ENCODE measurements at places on chromosomes 12 and 14.
A peak's percentile ranks its signal among the peaks of the same experiment; 100 is the strongest.

- DNase-seq: no peak
These were observed 34.6 kb upstream of the NFKBIA start for GRCh38 chr14:35438910-35439713.

DNA sequence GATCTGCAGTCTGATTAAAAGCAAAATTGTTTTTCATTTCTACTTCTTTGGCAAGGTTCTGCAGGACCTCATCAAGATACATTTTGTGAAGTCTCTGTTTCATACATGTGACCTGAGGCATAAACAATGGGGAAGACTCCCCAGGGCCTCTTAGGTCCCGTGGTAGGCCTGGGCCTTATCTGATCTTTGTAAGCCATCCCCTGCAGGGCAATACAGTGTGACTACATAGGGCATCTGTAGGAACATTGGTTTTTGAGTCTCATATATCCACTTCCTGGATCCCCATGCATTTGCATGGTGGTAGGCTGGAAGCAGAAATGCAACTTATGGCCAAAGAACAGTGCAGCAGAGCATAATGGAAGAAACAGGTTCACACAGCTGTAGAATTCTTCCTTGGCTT, 6.0 kb downstream of the FAR2 start:
- no peak for DNase-seq

- DNase-seq: no peak
These were observed 48.5 kb downstream of the TSPAN9 start for GRCh38 chr12:3125674-3126073.

DNA sequence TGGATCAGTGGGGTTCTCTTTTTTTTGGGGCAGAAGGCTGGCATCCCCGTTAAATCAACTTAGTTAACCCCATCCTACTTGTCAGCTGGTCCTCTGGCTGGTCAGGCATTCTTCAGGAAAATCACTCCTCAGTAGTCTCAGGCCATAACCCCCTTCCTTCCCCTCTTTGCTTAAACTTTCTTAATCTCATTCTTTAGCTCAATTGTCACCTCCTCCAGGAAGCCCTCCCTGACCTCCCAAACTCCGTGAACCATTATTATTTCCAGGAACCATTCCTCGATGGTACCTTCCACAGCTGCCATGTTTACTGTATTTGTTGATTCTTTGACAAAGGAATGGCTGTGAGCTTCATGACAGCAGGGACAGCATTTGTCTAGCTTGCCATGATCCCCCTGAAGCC, 72.5 kb upstream of the FBXO21 start:
- DNase-seq: no peak

GRCh38 chr14:79834868-79835267, 376.4 kb downstream of the DIO2 start:
- no peak for DNase-seq

- peak; percentile 61 for DNase-seq
These were observed 2.2 kb upstream of the NFATC4 start for GRCh38 chr14:24365600-24366412.

- DNase-seq: no peak
These were observed 44.9 kb upstream of the RMST start for GRCh38 chr12:97417568-97418218.

DNA sequence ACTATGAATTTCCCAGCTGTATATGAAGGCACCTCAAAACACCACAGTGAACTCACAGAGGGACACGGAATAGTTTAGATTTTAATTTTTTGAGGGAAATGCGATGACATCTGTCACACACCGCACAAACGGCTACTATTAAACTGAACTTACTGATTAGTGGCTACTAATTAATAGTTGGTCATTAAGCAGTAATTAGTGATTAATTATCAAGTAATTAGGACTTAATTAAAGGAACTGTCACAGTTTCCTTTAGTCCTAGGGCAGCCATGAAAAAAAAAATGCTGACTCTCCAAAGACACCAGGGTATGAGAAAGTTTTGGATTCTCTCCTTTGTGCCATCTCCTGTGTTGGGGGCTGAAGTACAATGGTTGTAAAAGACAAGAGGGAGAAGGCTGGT, 2.9 kb downstream of the OAS1 start:
- DNase-seq: no peak

- no peak for DNase-seq
These were observed 6.3 kb downstream of the CIPC start for GRCh38 chr14:77104393-77104792.

GRCh38 chr14:59595071-59595470, 18.5 kb upstream of the CCDC175 start:
- DNase-seq: no peak

GRCh38 chr12:98294051-98294805, 221.2 kb upstream of the TMPO start:
- no peak for DNase-seq

DNA sequence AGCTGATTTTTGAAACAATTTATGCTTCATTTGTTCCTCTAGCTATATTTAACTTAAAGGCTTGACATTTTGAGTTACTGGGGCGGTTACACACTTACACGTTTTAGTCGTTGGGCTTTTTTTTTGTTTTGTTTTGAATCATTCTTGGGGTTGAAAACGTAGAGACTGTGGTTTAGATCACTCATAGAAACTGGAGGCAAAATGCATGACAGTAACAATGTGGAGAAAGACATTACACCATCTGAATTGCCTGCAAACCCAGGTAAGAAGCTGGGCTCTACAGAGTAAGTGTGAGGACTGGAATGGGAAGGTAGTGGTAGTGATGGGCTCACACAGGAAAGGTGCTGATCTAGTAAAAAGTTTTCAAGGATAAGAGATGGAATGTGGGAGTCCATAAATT, at the start of gene CLEC2D:
Gene CLEC2D (plus strand): TSS at position 180 of the 400 bp plus-strand sequence. CDS start 22 bp downstream, at position 202.
- no peak for DNase-seq

DNA sequence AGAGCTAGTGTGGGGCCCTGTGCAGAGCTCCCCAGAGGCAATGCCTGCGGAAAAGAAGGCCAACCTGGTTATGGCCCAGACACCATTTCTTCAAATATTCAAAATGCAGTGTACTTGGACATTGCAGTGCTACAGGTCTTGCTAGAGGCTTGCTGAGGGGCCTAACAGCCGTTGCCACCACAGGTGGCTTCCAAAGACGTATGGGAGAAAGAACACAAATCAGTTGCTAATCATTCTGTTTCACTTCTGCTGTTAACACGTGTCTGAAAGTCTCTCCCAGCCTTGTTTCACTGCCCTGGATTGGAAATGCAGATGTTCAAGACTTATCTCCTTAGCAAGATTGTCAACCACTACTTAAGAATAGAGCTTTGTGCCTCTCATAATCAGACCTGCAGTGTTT, 925.9 kb downstream of the GALC start:
- no peak for DNase-seq

DNA sequence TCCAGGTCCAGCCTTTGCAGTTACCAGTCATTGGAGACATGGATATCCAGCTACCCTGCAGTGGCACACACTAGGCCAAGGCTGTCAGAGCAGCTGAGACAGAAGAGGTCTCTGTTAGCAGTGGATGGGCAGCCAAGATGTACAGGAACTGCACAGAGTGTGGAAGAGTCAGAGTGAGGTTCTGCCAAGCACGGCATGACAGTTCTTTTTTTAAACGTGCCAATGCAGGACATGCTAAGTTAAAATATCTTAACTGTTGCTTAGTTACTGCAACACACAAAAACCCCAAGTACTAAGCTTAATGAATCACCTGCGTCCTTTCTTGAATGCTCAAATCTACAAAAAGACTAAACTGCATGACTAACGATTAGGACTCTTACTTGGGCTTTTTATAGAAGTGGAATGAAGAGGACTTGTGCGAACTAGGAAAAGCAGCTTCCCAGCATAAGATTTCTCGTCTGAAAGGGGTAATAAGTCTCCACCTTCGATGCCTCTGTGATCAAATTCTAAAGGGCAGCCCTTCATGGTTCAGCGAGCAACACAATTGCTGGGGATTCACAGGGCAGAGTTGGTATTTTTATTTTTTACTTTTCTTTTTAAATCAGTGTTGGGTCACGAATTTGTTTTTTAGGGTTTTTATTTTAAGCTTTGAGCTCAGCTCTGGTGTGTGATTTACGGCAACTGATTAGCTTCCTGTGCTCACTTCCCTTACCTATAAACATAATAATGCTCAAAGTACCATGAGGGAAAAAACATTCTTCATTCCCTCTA, 20.6 kb downstream of the MAPK1IP1L start:
- no peak for DNase-seq

- no peak for DNase-seq
These were observed 11.3 kb upstream of the HRK start for GRCh38 chr12:116892349-116893140.

- DNase-seq: no peak
These were observed 92.4 kb downstream of the FSCB start for GRCh38 chr14:44414646-44415045.

GRCh38 chr14:77103951-77104350, 5.9 kb downstream of the CIPC start:
- no peak for DNase-seq

DNA sequence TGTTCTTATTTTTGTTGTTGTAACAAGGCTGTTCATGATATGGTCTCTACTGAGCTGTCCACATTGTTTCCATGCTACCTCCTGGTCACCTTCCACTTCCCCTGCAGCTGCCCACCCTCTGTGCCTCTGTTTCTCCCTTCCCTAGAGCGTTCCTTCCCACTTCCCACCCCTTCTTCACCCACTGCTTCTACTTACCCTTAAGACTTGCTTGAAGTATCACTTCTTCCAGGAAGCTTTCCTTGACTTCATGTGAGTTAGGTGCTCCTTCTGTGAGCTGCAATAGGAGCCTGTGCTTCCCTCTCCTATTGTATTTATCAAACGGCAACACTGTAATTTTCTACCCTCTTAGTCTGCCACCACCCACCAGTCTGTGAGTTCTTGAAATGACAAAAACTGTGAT, 286.8 kb upstream of the AMIGO2 start:
- DNase-seq: no peak
